ENCODE measurements at places on chromosomes 7 and 10. TPM values are rescaled to one million over a fixed set of nuclear protein-coding genes. Genes with fewer than 3 reads are reported as not detected.

DNA sequence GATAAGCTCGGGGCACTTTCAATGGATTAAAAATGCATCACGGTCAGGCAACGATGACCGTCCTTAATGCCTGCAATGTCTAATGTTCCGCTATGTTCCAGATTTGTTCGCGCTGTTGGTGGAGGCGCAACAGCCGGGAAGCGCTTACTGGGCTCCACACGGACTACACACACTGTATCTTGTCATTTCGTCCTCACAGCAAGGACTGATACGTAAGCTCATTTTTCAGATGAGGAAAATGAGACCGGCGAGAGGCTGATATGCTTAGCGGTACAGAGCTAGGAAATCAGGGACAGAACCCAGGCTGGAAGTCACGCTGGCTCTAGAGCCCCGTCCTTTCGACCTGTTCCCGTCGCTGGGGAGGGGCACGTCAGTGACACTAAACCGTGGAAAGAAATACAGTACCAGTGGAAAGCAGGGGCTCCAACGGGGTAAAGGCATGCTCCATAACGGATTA, 670 bp downstream of the TPK1 start:
- DNase-seq: peak; percentile 71

DNA sequence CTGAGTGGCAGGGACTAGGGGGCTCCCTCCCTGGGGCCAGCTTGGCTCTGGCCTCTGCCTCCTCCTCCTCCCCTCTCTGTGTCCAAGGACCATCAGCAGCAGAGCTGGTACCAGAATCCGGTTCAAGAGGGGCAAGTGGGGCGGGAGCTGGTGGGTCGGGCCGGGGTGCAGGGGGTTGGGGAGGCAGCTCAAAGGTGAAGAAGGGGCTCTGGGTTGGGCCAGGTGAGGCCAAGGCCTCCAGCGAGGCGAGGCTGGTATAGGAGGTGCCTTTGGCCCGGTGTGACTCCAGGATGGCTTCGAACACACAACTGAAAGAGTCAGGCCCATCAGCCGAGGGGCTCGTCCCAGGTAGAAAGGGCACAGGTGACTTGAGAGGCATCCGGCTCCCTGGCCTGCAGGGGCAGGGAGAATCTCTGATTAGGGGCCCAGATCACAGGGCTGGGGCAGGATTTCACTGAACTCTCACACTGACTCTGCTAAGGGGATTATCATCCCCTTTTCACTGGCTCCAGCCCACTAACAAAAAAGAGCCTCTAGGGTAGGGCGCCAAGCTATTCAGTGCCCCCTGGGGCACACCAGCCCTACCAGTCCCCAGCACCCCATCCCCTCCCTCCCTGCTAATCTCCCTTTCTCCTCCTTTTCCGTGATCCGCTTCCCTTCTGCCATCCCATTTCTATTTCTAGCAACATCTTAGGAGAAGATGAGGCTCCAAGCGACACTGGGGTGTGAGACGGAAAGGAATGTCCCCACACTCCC, 4.6 kb downstream of the PSD start:
- no peak for DNase-seq

Gene DGKB
- total RNA-seq: 2.9 TPM

DNA sequence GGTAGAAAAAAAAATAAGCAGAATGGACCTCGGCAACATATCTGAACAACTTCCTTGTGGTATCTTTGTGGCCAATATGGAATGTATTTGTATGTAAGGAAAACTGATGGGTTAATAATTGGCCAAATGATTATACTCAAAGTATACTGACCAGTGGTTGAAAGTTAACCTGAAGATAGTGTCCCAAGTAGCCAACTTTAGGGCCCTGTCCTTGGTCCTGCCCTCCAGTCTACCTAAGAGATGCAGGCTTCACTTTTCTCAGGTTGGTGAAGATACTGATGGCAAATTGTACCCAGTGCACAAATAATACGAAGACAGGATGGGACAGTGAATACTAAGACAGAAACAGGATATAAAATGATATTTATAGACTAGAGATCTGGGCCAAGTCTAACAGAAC, 109.2 kb downstream of the SORCS3 start:
- no peak for DNase-seq

GRCh38 chr10:35921866-35922350, 279.8 kb upstream of the FZD8 start:
- DNase-seq: no peak

GRCh38 chr7:54788664-54789063, 29.7 kb upstream of the SEC61G start:
- peak; percentile 69 for DNase-seq

- no peak for DNase-seq
Measured at GRCh38 chr10:70850097-70850496, 34.3 kb downstream of the SGPL1 start.
